CD4-positive, alpha-beta T cell treated with Interleukin-17A for 4 hours (primary cell): ENCODE measurements at places on chromosomes 2 and 18.

DNA sequence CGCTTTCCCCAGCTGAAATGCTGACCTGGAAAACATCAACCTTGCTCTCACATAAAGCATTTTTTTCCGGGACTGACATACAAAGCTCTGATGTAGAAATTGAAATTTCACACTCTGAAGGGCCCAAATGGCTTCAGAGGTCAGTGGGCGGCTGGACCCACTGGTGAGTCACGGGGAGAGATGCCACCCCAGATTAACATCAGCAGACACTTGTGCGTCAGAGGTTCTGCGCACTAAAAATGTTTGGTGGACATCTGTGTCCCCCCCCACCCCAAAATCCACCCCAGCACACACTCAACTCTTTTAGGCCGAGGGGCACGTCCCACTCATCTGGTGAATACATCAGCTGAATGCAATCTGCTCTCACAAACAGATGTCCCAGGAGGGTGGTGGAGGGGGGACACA is 208.9 kb downstream of the ASB1 start:
- no peak for DNase-seq

DNA sequence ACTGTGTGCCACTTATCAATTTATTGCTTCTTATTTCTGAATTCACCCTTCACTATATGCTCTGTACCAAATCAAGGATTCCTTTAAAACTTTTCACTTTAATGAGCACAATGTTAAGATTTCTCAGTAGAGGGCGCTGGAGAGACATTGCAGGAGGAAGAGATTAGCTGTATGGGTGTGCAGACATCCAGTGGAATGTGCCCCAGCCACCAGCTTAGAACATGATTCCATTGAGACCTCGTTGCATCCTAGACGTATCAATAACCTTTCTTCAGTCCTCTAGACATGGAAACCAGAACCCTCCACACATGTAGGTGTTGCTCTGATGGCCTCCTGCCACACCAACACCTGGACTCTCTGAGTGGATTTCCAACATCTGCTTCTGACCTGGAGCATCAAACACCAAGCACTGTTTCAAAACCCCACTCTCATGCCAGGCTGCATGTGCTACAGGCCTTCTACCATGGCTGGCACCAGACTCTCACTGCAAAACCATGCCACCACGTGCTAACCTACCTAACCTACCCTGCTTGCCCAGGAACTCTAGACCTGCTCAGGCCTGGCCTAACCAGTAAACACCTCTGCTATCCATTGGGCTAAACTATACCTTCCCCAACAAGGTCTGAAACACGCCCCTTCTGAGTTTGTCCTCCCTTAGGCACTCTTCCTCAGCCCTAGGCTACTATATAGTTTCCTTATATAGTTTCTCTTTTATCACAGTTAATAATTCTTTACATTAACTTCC is 633.2 kb upstream of the PKDCC start:
- DNase-seq: no peak

- DNase-seq: no peak
These were observed 36.0 kb upstream of the EVA1A start for GRCh38 chr2:75596784-75597183.

- DNase-seq: no peak
These were observed 21.8 kb upstream of the USP40 start for GRCh38 chr2:233588400-233588799.

DNA sequence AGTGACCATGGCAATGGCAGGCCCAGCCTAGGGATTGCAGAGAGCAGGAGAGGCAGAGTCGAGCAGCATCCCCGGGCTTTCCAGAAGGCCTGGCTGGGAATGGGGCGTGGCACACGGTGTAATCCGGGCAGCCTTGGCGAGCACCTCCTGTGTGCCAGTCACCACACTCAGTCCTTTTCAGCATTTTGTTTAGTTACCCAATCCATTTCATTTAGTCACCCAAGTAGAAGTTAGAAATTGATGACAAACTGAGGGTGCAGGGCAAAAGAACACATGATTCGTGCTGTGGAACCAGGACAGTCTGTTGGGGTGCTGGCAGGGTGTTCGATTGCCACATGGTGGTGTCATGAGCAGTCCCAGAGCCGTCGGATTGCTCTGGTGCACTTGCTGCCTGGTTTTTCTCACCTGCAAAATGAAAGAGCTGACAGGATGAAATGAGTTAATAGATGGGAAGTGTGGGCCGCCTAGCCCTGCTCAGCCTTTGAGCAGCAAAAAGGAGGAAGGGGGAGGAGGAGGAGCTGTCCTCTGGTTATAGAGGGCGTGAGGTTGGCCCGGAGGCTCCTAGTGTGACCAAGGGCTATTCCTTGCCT is 299.4 kb downstream of the AGAP1 start:
- DNase-seq: no peak

DNA sequence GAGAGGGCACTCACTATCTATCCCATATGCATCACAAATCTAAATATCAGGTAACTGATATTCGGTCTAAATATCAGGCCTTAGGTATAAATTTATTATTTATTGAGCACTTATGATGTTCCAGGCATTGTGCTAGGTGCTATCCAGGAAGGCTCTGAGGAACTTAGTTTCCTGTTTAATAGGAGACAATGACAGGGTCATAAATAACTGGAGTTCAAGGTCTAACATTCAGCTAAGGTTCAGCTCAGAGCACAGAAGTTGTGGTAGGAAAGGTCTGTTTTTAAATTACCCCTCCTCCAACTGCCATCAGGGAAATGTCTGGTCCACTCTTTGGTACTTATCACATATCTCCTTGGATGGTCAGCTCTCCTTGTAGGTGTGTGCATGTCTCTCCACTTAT is 193.6 kb downstream of the AGPS start:
- DNase-seq: no peak
